ENCODE measurements at places on chromosomes 3 and 15.

GRCh38 chr3:21894459-21895340, 143.7 kb upstream of the ZNF385D start:
- no peak for DNase-seq

GRCh38 chr15:92901995-92902394, 1.9 kb downstream of the CHD2 start:
- no peak for DNase-seq

- no peak for DNase-seq
These were observed 394.1 kb downstream of the TUSC7 start for GRCh38 chr3:117103675-117104074.

DNA sequence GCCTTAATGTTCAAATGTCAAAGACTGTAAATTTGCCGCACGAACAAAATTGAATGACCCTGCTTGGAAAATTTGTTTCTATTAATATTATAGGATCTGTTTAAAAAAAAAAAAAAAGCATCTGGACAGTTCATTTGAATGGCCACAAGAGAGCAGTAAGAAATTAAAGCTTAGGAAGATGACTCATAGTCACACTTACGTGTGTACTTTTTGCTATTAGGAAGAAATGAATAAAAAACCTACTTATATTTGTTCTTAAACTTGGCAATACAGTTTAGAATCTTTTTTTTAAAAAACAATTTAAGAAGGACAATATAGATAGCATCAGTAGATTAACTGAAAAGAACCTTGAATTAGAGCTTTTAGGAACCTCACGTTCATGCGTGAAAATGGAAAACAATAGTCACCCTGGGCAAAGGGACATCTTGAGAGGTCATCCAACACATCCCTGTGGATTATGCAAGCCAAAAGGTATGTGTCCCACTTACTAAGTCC, 621.8 kb downstream of the MECOM start:
- no peak for DNase-seq

GRCh38 chr15:65096481-65097385, 18.3 kb downstream of the UBAP1L start:
- no peak for DNase-seq

- DNase-seq: no peak
These were observed 62.4 kb upstream of the ADPGK start for GRCh38 chr15:72845981-72846383.

GRCh38 chr3:3902161-3902560, 102.9 kb downstream of the LRRN1 start:
- no peak for DNase-seq
